Hematopoietic multipotent progenitor cell (in vitro differentiated cells): ENCODE measurements at places on chromosomes 7 and 10. TPM values are rescaled to one million over a fixed set of nuclear protein-coding genes. Genes with fewer than 3 reads are reported as not detected.

CCSER2 gene
- total RNA-seq: 5.4 TPM

AGR3 gene
- not detected for total RNA-seq

CLRN3 gene
- total RNA-seq: not detected

SCIN gene
- total RNA-seq: under 0.01 TPM

ENTPD1 gene
- 0.27 TPM for total RNA-seq

ZCWPW1 gene
- total RNA-seq: 2.4 TPM

AS3MT gene
- total RNA-seq: under 0.01 TPM

TEX47 gene
- total RNA-seq: not detected

IKZF1 gene
- 183 TPM for total RNA-seq

CRYGN gene
- total RNA-seq: not detected

PDGFA gene
- total RNA-seq: 1.1 TPM

TMEM139 gene
- total RNA-seq: not detected

CPXM2 gene
- not detected for total RNA-seq

SLC18A3 gene
- total RNA-seq: under 0.01 TPM

SLC16A9 gene
- total RNA-seq: 0.81 TPM

ANK3 gene
- total RNA-seq: 3.2 TPM

RBP3 gene
- not detected for total RNA-seq

BAMBI gene
- total RNA-seq: 0.27 TPM

HPSE2 gene
- not detected for total RNA-seq

SYT15B gene
- total RNA-seq: under 0.01 TPM

ZPBP gene
- total RNA-seq: 0.81 TPM

ANKRD2 gene
- total RNA-seq: not detected

STAG3 gene
- 0.81 TPM for total RNA-seq

BLVRA gene
- total RNA-seq: 22.6 TPM
